ENCODE measurements at places on chromosomes 5 and 9. TPM values are rescaled to one million over a fixed set of nuclear protein-coding genes. Genes with fewer than 3 reads are reported as not detected.

The DRD1 gene
- total RNA-seq, result 6.1 TPM

The GPX3 gene
- 12.3 TPM for total RNA-seq

The QRFP gene
- total RNA-seq, result not detected

The WNT8A gene
- not detected for total RNA-seq

The ECSCR gene
- total RNA-seq, result 5.5 TPM
